ENCODE measurements at places on chromosomes 2 and 18. TPM values are rescaled to one million over a fixed set of nuclear protein-coding genes. Genes with fewer than 3 reads are reported as not detected.

Gene AQP4
- total RNA-seq: 0.43 TPM

Gene SCG2
- not detected for total RNA-seq

Gene TUBB6
- 108 TPM for total RNA-seq

Gene CNDP1
- total RNA-seq: not detected

Gene TMEM247
- not detected for total RNA-seq

Gene CERS6
- total RNA-seq: 37.6 TPM

Gene GREB1
- total RNA-seq: 0.38 TPM

Gene SERPINB5
- total RNA-seq: not detected

Gene TSGA10
- 3.1 TPM for total RNA-seq

Gene PRKAG3
- 0.16 TPM for total RNA-seq

Gene FBXO15
- total RNA-seq: not detected

Gene PROKR1
- not detected for total RNA-seq

Gene ABCA12
- 0.03 TPM for total RNA-seq

Gene EML6
- total RNA-seq: 1.0 TPM

Gene ALLC
- total RNA-seq: not detected

Gene GAREM2
- 4.9 TPM for total RNA-seq

Gene CROCC2
- total RNA-seq: 0.15 TPM

Gene ADCYAP1
- total RNA-seq: 0.03 TPM

Gene SCN2A
- not detected for total RNA-seq

Gene MC2R
- total RNA-seq: not detected

Gene KYNU
- not detected for total RNA-seq

Gene MEIS1
- 14.7 TPM for total RNA-seq
